ENCODE measurements at places on chromosomes 12 and 14.

DNA sequence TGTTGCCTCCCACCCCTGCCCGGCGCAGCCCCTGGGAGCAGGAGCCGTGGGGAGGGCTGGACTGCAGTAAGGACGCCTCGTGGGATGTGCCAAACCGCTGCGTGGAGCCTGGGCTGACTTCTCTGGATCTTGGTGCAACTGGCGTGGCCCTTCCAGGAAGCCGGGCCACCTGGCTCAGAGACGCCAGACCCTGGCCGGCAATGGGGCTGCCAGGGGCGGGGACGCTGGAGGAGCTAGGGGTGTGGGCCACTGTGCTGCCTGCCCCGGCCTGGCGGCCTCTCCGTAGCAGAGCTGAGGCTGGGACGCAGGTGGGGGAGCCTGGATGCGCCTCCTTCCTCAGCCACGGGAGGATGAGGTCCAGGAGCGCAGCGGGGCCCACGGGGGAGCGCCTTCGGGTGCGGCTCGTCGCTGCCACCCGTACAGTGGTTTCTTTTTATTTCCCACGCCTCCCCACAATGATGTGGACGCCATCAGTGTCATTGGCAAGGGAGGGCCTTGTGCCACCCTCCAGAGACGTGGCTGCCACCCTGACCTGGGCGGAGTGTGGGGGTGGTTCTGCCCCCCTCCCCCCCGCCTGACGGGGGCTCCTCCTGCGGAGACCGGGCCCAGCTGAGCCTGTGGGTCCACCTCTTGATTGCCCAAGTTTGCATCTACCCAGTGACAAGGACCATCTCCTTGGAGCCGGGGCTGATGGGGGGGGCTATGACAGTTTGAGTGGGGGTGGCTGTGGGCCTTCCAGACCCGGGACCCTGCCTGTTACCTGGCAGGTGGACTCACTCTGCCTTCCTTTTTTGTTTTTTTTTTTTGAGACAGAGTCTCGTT lies 11.3 kb downstream of the DDX51 start:
- H3K4me1 ChIP-seq: peaks cover under 1% of the 10 kb centered on the region
- H3K27ac ChIP-seq: no peak overlapping the region
- H3K4me3 ChIP-seq: no peak overlapping the region
- DNase-seq: no peak
- H3K27me3 ChIP-seq: no peaks in the 10 kb centered on the region

DNA sequence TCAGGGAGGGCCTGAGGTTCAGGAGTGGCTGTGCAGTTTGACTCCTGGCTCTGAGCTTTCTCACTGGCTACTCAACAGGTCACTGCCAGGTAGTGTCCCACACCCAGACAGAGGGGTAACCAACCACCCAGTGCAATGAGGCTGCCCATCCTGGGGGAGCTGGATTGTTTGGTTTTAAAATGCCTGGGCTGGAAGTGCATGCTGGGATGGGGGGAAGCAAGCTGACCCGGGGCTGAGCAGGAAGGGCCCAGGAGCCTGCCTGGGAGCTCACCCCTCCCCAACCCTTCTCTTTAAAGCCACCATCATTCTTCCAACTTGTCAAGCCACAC lies 12.6 kb upstream of the ABHD12B start:
- H3K36me3 ChIP-seq: no peaks in the 10 kb centered on the region
- peak overlapping the region; percentile 45 for H3K27ac ChIP-seq
- DNase-seq: no peak

DNA sequence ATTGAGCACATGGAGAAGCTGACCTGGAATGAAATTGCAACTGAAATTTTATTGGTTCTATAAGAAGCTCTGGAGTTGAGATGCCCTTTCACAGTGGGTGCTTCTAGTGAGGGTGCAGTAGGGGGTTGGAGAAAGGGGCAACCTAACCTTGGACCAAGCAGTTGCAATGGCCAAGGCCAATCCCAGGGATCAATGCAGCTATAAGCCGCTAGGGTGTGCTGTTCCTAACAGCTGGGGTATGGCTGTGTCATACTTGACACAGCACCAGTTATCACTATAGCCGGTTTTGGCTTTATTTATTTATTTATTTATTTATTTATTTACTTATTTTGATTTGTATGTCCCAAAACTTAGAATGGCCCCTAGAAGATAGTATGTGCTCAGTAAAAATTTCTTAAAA lies 505.9 kb downstream of the FLRT2 start:
- no peak overlapping the region for H3K4me3 ChIP-seq
- no peak for DNase-seq
- no peak overlapping the region for H3K27ac ChIP-seq
- H3K36me3 ChIP-seq: no peaks in the 10 kb centered on the region

GRCh38 chr14:25052385-25052784 lies 2.4 kb upstream of the STXBP6 start:
- H3K27me3 ChIP-seq: peaks cover 46% of the 10 kb centered on the region
- H3K36me3 ChIP-seq: no peaks in the 10 kb centered on the region
- no peak for DNase-seq
- no peak overlapping the region for H3K4me3 ChIP-seq
- no peak overlapping the region for H3K27ac ChIP-seq

GRCh38 chr12:92272061-92272964 lies 126.7 kb upstream of the BTG1 start:
- H3K27me3 ChIP-seq: no peaks in the 10 kb centered on the region
- DNase-seq: no peak

GRCh38 chr14:101839661-101840060 lies 78.2 kb downstream of the PPP2R5C start:
- H3K27me3 ChIP-seq: no peaks in the 10 kb centered on the region
- H3K36me3 ChIP-seq: peaks cover 31% of the 10 kb centered on the region
- DNase-seq: no peak

- no peak overlapping the region for H3K4me3 ChIP-seq
- H3K4me1 ChIP-seq: peaks cover 2% of the 10 kb centered on the region
- H3K36me3 ChIP-seq: peaks cover 39% of the 10 kb centered on the region
Measured at GRCh38 chr14:64115401-64115800, 178.8 kb downstream of the ESR2 start.

DNA sequence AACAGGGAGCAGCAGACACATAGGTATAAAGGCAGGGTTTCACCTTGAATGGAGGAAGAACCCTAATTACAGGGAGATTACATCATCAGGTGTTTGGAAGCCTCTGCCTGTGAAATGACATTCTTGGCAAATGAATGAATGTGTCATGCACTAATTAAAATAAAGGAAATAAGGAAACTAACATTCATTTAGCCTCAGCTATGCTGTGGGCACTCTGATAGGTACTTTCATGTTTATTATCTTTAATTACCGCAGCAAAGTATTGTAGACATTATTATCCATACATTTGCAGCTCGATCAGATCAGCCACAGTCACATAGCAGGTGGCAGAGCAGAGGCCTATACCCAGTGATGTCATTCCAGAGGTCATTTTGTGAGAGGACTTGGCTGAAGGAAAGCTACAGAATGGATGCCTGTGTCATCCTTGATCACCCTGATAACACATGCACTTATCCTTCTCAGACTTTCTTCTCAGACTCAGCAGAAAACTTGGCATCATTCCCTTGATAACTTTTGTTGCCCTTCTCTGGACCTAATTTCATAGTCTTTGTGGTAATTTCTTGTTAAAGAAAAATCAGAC lies 18.4 kb downstream of the ZNF664 start:
- peaks cover 30% of the 10 kb centered on the region for H3K4me1 ChIP-seq
- DNase-seq: no peak
- H3K36me3 ChIP-seq: peaks cover 25% of the 10 kb centered on the region
- no peaks in the 10 kb centered on the region for H3K27me3 ChIP-seq
- H3K27ac ChIP-seq: no peak overlapping the region
- H3K4me3 ChIP-seq: no peak overlapping the region

GRCh38 chr14:87443787-87444186 lies 549.2 kb downstream of the GALC start:
- no peak overlapping the region for H3K4me3 ChIP-seq
- no peaks in the 10 kb centered on the region for H3K36me3 ChIP-seq
- no peaks in the 10 kb centered on the region for H3K4me1 ChIP-seq
- H3K27me3 ChIP-seq: no peaks in the 10 kb centered on the region
- no peak overlapping the region for H3K27ac ChIP-seq
- no peak for DNase-seq

DNA sequence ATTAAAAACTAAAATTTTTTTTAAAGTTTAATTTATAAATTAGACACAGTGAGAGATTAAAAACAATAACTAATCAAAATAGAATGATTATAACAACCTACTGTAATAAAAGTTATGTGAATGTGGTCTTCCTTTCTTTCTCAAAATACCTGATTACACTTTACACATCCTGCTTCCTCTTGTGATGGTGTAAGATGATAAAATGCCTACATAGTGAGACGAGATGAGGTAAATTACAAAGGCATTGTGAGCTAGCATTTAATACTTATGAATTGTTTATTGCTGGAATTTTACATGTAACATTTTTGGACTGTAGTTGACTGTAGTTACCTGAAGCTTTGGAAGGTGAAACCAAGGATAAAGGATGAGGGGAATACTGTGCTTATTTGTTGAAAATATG lies 94.2 kb upstream of the CLEC14A start:
- no peaks in the 10 kb centered on the region for H3K4me1 ChIP-seq
- H3K27ac ChIP-seq: no peak overlapping the region
- no peak overlapping the region for H3K4me3 ChIP-seq
- H3K36me3 ChIP-seq: no peaks in the 10 kb centered on the region
- no peaks in the 10 kb centered on the region for H3K27me3 ChIP-seq

DNA sequence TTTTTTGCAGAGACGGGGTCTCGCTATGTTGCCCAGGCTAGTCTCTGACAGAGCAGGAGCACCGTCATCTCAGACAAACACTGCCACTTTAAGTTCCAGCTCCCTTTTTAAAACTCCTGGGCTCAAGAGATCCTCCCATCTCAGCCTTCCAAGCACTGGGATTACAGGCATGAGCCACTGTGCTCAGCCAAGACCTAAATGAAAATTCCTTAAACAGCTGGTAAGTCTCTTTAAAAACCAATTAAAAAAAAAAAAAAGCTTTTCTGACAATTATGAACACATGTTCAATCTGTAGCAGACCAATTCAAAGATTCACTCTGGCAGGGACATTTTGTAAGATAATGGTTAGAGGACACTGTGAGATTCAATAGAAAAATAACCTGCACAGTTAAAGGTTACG lies 77.8 kb downstream of the HECTD4 start:
- H3K4me3 ChIP-seq: no peak overlapping the region
- H3K27ac ChIP-seq: no peak overlapping the region
- peaks cover 20% of the 10 kb centered on the region for H3K36me3 ChIP-seq
- peaks cover 6% of the 10 kb centered on the region for H3K4me1 ChIP-seq
- no peak for DNase-seq
- no peaks in the 10 kb centered on the region for H3K27me3 ChIP-seq

DNA sequence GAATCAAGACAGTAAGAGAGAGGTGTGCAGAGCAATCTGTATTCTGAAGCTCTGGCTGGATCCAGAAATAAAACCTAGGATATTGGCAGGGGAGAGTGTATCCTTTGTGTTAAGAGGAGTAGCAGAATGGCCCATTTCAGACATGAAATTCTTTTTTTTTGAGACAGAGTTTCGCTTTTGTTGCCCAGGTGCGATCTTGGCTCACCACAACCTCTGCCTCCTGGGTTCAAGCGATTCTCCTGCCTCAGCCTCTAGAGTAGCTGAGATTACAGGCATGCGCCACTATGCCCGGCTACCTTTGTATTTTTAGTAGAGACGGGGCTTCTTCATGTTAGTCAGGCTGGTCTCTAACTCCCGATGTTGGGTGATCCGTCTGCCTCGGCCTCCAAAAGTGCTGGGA lies 6.1 kb upstream of the SRGAP1 start:
- no peaks in the 10 kb centered on the region for H3K36me3 ChIP-seq
- peaks cover 3% of the 10 kb centered on the region for H3K4me1 ChIP-seq
- no peak overlapping the region for H3K27ac ChIP-seq
- H3K27me3 ChIP-seq: peaks cover 29% of the 10 kb centered on the region

GRCh38 chr12:54044425-54045103 lies 9.1 kb upstream of the HOXC4 start:
- H3K27ac ChIP-seq: no peak overlapping the region
- H3K4me1 ChIP-seq: peaks cover 7% of the 10 kb centered on the region
- DNase-seq: no peak

DNA sequence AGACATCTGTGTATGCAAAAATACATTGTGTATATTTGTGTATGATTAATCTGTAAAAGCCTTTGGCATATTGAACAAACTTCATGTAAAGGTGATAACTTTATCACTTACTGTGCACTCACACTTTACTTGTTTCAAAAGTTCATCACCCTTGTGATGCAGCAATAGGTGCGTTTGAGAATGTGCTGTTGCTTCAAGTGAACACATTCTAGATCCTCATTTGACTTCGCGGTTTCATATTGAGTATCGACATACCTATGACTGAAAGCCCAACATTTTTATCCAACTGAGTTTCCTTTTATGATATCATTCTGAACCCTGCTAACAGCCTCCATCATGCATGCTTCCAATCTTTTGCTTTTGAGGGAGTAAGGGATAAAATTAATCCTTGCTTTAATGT lies 1086.9 kb downstream of the TMEM121 start:
- H3K4me3 ChIP-seq: no peak overlapping the region
- DNase-seq: no peak

DNA sequence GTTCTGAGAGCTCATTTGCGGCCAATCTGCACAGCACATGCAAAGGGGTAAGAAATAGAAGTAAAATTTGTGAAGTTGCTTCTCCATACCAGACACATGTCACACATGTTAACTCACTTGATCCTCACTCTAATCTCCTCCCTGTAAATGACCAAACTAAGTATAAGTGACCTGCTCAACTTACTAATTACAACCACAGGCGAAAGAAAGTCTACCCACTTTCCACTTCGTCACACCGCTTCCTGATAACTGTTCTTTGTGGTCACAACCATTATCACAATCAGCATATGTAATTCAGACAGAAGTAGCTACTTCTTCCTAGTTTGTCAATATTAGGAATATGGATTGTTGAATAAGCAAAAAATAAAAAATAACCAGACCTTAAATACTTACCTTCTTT lies 293.7 kb upstream of the CLEC14A start:
- H3K4me1 ChIP-seq: no peaks in the 10 kb centered on the region
- no peaks in the 10 kb centered on the region for H3K36me3 ChIP-seq
- H3K27ac ChIP-seq: no peak overlapping the region
- no peaks in the 10 kb centered on the region for H3K27me3 ChIP-seq
- no peak for DNase-seq
- no peak overlapping the region for H3K4me3 ChIP-seq

- H3K4me1 ChIP-seq: peaks cover 19% of the 10 kb centered on the region
- DNase-seq: no peak
- peaks cover 4% of the 10 kb centered on the region for H3K27me3 ChIP-seq
- H3K36me3 ChIP-seq: no peaks in the 10 kb centered on the region
Measured at GRCh38 chr14:68658943-68659931, 133.6 kb downstream of the ZFP36L1 start.

DNA sequence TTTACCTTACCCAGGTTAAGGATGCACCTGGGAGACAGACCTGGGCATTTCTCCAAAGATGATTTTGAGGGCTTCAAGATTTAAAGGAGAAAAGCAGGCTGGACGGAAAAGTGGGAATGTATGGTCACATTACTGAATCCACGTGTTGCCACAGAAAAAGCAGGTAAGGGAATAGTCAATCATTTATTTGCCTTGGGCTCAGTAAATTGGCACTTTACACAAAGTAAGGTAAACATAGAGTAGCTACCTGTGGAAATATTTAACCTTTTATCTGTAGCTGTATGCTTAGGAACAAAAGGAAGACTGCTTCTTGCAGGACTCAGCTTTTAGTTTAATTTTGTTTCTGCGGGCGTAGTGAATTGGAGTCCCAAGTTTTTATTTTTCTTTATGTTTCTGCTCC lies 153.3 kb downstream of the SLCO1B3 start:
- no peak overlapping the region for H3K27ac ChIP-seq
- H3K4me3 ChIP-seq: no peak overlapping the region
- no peak for DNase-seq
- H3K4me1 ChIP-seq: no peaks in the 10 kb centered on the region
- H3K36me3 ChIP-seq: no peaks in the 10 kb centered on the region

- no peaks in the 10 kb centered on the region for H3K27me3 ChIP-seq
- no peak for DNase-seq
- H3K4me1 ChIP-seq: no peaks in the 10 kb centered on the region
- no peak overlapping the region for H3K4me3 ChIP-seq
- no peak overlapping the region for H3K27ac ChIP-seq
- H3K36me3 ChIP-seq: no peaks in the 10 kb centered on the region
Measured at GRCh38 chr14:80150301-80150700, 61.0 kb downstream of the DIO2 start.

Measured in activated CD4-positive, alpha-beta T cell treated with anti-CD3 and anti-CD28 coated beads, Interleukin-2, amount 10 ng/mL, durations not matched to agents 24 days and 14 days (primary cell).